ENCODE measurements at places on chromosomes 1 and 21.

GRCh38 chr1:237281481-237281880, 239.5 kb downstream of the RYR2 start:
- no peak for DNase-seq

- DNase-seq: no peak
Measured at GRCh38 chr1:109186733-109187086, 27.0 kb upstream of the SARS1 start.

- DNase-seq: no peak
Measured at GRCh38 chr1:36383240-36383639, 2.5 kb downstream of the STK40 start.

DNA sequence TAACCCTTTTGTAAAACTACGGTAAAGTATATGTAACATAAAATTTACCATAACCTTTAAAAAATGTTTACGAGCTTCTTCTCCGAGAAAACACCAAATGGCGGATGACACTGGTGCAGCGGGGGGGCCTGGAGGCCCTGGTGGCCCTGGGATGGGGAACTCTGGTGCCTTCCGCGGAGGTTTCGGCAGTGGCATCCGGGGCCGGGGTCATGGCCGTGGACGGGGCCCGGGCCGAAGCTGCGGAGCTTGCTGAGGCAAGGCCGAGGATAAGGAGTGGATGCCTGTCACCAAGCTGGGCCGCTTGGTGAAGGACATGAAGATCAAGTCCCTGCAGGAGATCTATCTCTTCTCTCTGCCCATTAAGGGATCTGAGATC, 7.5 kb downstream of the MFSD2A start:
- no peak for DNase-seq

DNA sequence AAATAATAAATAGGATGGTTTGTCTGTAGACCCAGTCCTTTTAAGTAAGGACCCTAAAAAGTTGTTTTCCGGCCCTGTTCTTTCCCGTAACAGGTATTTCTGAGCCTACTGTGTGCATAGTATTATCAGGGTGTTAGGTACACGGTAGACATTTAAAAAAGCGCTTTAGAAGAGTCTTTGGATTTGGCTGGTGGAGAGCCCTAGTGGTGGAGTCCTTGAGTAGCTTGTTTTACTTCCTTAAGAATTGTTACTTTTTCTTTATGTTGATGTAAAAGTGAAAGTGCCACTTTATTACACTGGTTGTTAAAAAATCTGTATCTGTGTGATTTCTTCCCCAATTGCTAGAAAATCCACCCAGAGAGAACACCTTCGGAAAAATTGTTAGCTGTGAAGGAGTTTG, 36.8 kb downstream of the SMYD2 start:
- no peak for DNase-seq

GRCh38 chr1:211013346-211014240, 120.4 kb downstream of the KCNH1 start:
- no peak for DNase-seq

- DNase-seq: peak; percentile 20
Measured at GRCh38 chr1:217747156-217747769, 116.1 kb downstream of the SPATA17 start.

GRCh38 chr1:208231881-208232661, 12.1 kb downstream of the PLXNA2 start:
- DNase-seq: no peak

- no peak for DNase-seq
Measured at GRCh38 chr1:6462412-6463119, 3.4 kb downstream of the TNFRSF25 start.

DNA sequence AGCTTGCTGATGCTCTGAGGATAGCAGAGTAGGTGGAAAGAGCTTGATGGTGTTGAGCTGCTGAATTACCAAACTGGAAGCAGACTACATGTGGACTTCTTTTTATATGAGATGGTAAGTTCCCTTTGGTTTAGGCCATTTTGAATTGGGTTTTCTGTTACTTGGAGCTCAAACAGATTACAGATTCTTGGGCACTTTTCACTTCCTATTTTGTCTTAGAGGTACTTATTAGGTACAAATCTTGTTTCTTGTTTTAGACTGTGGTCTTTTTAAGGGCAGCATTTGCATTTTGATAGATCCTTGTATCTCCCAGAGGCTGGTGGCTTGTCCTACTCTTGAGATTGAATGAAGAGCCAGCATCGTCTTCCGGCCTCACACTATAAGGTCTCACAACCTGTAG, 70.2 kb downstream of the GADD45A start:
- no peak for DNase-seq

- no peak for DNase-seq
Measured at GRCh38 chr1:42759114-42759513, 7.7 kb downstream of the P3H1 start.

Data from small intestine (tissue), 16 donors.